Umbilical cord (tissue), 2 donors: ENCODE measurements at places on chromosomes 5 and 9. TPM values are rescaled to one million over a fixed set of nuclear protein-coding genes. Genes with fewer than 3 reads are reported as not detected.

The PRSS3 gene
- 11.3 TPM for total RNA-seq

The OGN gene
- total RNA-seq: 567 TPM

The STK32A gene
- total RNA-seq: 42.1 TPM

The C5orf52 gene
- total RNA-seq: not detected

The ZBTB6 gene
- 13.2 TPM for total RNA-seq

The SMIM32 gene
- total RNA-seq: not detected

The PIP5KL1 gene
- total RNA-seq: 1.4 TPM

The FOXD4L5 gene
- 0.24 TPM for total RNA-seq

The MRPS27 gene
- 72.5 TPM for total RNA-seq

The CDC25C gene
- total RNA-seq: 2.2 TPM

The JAKMIP2 gene
- 1.2 TPM for total RNA-seq

The RNF20 gene
- total RNA-seq: 23.1 TPM

The PCA3 gene
- total RNA-seq: 8.4 TPM

The NTNG2 gene
- total RNA-seq: 3.9 TPM

The AMBP gene
- not detected for total RNA-seq

The PCDHA1 gene
- total RNA-seq: 5.3 TPM

The LHX2 gene
- total RNA-seq: not detected

The TRIP13 gene
- total RNA-seq: 2.9 TPM

The TICAM2 gene
- 3.1 TPM for total RNA-seq

The TRIM7 gene
- total RNA-seq: 2.2 TPM

The LMX1B gene
- not detected for total RNA-seq

The GPR150 gene
- not detected for total RNA-seq

The GLRX gene
- total RNA-seq: 11.6 TPM

The SET gene
- 287 TPM for total RNA-seq

The CTSV gene
- total RNA-seq: 6.7 TPM

The FGF18 gene
- total RNA-seq: 2.2 TPM

The CLIC3 gene
- total RNA-seq: 24.3 TPM

The RNF208 gene
- not detected for total RNA-seq

The CYLC2 gene
- total RNA-seq: 15.9 TPM

The PCDHGA3 gene
- 2.2 TPM for total RNA-seq

The OSMR gene
- total RNA-seq: 66.9 TPM

The MYORG gene
- total RNA-seq: 4.6 TPM

The ESM1 gene
- total RNA-seq: 13.7 TPM

The ARL14EPL gene
- 1.9 TPM for total RNA-seq

The FOXD1 gene
- 0.96 TPM for total RNA-seq

The CENPP gene
- total RNA-seq: 8.9 TPM

The TAF11L7 gene
- not detected for total RNA-seq

The FAT2 gene
- 3.6 TPM for total RNA-seq

The GPX3 gene
- 32.7 TPM for total RNA-seq

The PKD2L2 gene
- 2.4 TPM for total RNA-seq

The NIPAL4 gene
- 5.8 TPM for total RNA-seq

The HTR1A gene
- total RNA-seq: not detected

The NTMT1 gene
- total RNA-seq: 13.5 TPM

The RASGRF2 gene
- 2.9 TPM for total RNA-seq

The RGMB gene
- 10.6 TPM for total RNA-seq

The GSN gene
- total RNA-seq: 421 TPM

The PTGES gene
- 50.8 TPM for total RNA-seq

The C5orf58 gene
- total RNA-seq: 1.7 TPM

The CXCL14 gene
- 70.8 TPM for total RNA-seq

The CXXC5 gene
- total RNA-seq: 81.6 TPM

The OR13C9 gene
- total RNA-seq: 3.6 TPM

The NMUR2 gene
- total RNA-seq: 1.7 TPM
